Stimulated activated CD4-positive, alpha-beta T cell treated with anti-CD3 and anti-CD28 coated beads, Interleukin-2, amount 100 ng/mL, for 48 hours (primary cell): ENCODE measurements at places on chromosomes 13 and 19.

DNA sequence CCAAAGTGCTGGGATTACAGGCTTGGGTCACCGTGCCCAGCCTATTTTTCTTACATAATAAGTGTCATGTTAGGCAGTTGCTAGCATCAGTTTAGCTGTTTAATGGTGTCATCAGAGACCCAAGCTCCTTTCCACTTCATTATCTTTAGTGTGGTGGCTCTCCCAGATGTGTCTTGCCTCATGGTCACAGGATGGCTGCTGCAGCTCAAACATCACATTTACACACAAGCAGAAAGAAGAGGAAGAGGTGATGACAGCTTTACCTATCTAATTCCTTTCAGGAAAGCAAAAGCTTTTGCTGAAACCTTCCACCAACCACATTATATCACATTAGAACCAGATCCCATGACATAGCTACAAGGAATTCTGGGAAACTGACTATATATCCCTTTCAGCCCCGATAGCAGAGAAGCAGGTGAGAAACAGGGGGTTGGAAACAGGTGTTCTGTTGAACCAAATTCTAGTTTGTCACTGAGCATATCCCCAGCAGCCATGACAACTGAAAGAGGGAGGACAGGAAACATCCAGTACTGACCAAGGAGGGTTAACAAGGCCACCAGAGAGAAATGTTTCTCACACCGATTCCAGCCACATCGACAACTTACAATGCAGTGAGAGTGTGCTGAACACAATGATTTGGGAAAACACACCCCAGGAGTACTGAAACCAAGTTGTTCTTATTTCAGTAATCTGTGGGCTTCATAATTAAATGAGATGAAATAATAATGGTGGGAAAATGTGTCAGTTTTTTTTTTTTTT, 617.0 kb downstream of the UQCRFS1 start:
- DNase-seq = no peak

- no peak for DNase-seq
Measured at GRCh38 chr19:45147835-45148676, 12.7 kb downstream of the NKPD1 start.

DNA sequence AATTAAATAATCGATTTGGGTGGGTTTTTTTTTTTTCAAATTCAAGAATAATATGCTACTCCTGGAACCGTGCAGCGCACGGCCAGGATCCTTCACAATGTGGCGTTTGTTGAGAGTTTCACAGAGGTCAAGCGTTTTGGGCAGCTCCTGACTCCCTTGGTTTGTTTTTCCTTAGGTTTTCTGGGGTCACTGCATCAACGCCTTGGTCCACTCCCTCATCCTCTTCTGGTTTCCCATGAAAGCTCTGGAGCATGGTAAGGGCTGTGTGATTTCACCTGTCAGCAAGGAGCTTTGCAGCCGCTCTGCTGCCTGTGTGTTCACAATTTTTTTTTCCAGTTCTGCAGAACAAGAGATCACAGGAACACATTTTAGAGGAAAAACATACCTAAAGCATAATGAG, 212.4 kb downstream of the SHISA2 start:
- no peak for DNase-seq

DNA sequence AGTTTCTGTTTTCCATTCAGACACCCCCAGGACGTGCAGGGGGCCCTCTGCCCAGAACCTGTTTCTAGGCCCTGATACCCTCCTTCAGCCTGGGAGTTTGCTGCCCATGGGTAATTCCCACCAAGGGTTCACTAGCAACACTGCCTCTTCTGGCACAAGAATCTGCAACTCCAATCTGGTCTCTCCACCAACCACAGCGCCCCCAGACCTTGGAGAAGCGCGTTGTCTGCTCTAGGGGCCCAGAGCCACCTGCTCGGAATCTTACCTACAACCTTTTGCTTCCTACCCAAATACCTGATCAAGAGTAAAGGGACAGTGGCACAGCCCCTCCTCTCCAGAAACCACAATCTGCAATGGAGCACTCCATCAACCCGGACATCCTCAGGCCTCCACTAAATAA, 763 bp downstream of the ZNF180 start:
- DNase-seq = no peak
